ENCODE measurements at places on chromosomes 3 and 15.

DNA sequence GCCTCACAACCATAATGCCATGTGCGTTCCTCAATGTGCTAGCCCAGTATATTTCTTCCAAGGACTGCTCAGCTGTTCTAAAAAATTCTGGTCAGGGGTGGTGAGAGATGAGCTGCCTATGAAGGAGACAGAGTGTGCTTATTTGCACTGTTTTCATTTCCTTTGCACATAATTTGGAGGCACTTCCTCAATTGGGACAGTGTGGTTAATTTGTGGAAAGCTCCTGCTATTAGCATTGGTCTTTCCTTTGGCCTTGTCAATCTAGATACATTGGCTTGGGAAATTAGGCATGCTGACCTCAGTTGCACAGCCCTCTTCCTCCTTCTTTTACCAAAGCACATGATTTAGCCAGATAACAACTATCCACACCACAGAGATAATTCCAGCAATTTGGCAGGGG is 9.4 kb downstream of the FAM81A start:
- no peak for DNase-seq

DNA sequence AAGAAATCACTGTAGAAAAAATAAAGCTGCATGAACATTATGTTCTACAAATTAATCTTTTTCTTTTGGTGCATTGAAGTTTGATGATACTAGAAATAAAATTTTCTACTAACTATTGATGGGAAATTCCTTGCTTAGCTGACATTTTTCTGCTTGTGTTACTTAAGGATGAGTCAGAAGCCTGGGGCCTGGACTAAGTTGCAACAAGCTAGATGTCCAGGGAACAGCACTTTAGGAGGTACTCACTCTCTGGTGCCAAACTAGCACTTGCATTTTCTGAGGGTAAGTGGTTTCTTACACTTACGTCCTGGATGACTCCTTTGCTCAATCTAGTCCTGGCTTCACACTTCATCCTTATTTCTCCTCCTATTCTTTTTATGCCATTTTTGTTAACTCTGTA is 945.1 kb downstream of the IGSF11 start:
- no peak for DNase-seq

DNA sequence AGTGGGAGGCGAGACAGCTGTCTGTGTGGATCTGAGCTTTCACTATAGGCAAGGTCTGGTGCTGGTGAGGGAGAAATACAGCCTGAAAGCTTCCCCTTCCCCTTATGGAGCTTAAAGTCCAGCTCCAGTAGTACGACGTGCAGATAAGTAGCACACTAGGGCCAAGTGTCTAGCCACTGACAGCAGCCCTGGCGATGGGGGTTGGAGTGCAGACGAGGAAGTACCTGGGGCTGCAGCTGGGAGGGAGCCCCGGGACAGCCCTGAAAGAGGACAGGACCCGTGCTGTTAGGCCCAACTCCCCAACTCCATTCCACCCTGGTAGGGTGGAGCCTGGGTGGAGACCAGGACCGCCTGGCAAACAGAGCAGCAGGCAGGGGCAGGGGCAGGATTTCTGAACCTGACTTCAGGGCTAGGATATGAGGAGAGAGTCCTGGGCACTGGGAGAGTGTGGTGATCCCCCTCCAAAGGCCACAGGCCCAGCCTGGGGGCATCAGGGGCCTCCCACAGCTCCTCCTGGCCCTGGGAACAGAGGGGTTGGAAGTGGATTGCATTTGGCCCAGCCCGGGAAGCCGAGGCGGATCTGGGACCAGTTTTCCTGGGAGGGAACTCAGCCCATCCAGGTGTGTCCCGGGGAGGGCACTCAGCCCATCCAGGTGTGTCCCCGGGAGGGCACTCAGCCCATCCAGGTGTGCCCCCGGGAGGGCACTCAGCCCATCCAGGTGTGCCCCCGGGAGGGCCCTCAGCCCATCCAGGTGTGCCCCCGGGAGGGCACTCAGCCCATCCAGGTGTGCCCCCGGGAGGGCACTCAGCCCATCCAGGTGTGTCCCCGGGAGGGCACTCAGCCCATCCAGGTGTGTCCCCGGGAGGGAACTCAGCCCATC is 42.8 kb downstream of the BDH1 start:
- DNase-seq: no peak

- DNase-seq: no peak
Observed at GRCh38 chr3:115102046-115102445, 45.0 kb downstream of the ZBTB20 start.

- no peak for DNase-seq
Observed at GRCh38 chr3:42507761-42508335, 5.4 kb downstream of the VIPR1 start.

GRCh38 chr3:144626835-144627234 is 655.2 kb downstream of the DIPK2A start:
- no peak for DNase-seq

- DNase-seq: no peak
Observed at GRCh38 chr3:9339761-9340471, 22.9 kb upstream of the THUMPD3 start.

- peak; percentile 25 for DNase-seq
Observed at GRCh38 chr3:157130467-157131251, 29.3 kb downstream of the CCNL1 start.

GRCh38 chr15:56207092-56207491 is 36.6 kb downstream of the RFX7 start:
- DNase-seq: no peak

- no peak for DNase-seq
Observed at GRCh38 chr3:45029216-45029615, 3.1 kb downstream of the CLEC3B start.

DNA sequence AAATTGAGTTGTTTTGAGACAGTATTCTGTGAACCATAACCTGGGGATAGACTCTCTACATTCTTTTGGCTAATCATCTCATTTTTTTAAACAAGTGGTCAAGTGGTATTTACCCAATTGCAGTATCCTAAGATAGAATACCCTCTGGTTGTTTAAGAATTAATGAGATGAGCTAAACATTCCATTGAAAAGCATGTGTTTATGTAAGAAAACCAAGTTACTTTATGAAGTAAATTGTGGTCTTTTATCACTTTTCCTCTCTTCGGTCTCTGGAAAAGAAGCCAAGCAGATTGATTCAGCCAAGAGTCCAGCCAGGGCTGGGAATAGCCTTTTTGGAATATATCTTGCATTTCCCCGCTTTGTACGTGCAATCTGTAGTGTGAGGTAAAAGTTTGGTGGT is 185.7 kb upstream of the TOPAZ1 start:
- DNase-seq: no peak

DNA sequence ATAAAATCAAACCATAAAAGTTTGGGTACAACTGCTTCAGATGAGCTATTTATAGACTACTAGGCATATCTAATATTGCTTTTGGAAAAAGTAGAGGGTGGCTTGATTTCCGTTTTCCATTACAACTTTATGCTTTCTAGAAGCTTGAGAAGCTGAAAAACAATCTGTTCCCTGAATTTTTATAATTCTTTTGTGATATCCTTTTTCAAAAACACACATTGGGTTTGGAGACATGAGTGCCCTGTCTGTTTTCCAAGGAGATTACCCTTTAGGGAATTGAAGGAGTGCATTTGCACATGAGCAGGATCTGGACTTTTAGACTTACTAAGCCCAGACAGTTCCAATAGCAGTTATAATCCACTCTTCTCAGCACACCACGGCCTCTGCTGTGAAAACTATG is 49.5 kb upstream of the FILIP1L start:
- DNase-seq: no peak

DNA sequence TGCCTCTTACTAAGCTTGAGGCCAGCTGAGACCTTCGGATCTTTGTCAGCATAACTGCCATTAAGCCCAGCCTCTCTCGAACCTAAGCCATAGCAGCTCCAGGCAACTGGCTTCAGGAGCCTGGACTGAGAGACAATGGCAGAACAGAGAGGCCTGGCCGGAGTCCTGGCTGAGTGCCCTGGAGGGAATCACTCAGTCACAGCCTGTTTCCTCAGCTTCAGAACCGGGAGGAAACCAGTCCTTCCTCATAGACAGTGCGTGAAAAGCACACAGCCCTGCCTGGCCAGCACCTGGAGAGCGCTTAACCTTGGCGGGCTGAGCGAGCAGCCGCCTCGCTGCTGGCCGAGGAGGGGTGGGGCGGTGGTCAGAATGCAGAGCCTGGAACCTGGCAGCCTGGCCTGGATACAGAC is 21.6 kb downstream of the RNU5B-1 start:
- peak; percentile 10 for DNase-seq

DNA sequence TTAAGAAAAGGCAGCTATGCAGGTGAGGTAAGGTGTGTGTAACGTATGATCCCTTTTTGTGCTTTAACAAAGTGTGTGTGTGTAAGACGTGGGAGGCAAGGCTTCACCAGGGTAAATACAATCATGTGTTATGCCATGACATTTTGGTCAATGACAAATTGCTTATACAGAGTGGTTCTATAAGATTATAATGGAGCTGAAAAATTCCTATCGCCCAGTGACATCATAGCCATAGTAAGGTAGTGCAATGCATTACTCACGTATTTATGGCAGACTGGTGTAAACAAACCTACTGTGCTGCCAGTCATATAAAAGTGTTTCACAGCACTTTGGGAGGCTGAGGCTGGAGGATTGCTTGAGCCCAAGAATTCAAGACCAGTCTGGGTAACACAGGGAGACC is 60.2 kb upstream of the LCTL start:
- no peak for DNase-seq

GRCh38 chr3:124928333-124929202 is 6.0 kb downstream of the MUC13 start:
- peak; percentile 57 for DNase-seq

GRCh38 chr15:75185271-75186029 is 16.2 kb upstream of the C15orf39 start:
- no peak for DNase-seq

Measured in NCI-H2029 treated with DMSO at 0.1 percent for 48 hours (cell line).